ENCODE measurements at places on chromosomes 12 and 14.

- no peak for DNase-seq
Observed at GRCh38 chr12:119311878-119312277, 22.7 kb upstream of the CCDC60 start.

DNA sequence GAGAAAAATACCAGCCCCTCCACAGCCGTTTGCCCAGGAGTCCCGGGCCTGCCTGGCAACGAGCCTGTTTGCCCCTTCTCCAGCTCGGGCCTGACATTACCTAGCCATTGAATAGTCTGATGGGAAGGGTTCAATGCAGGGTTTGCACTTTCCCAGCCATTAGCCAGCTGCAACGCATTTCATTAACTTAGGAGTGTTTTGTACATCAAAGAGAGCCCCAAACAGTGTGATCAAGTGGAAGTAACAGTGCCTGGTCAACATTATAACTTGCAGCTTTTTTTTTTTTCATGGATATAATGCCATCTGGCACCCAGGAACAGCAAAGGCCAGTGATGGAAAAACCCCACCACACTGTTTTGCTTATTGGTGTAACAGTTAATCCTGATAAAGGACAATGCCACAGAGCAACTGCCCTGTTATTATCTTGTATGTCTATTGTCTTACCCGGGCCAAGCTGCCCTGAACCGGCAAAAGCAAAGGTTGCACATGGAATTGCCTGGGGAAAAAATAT is 38.0 kb downstream of the BTG1 start:
- no peak for DNase-seq

DNA sequence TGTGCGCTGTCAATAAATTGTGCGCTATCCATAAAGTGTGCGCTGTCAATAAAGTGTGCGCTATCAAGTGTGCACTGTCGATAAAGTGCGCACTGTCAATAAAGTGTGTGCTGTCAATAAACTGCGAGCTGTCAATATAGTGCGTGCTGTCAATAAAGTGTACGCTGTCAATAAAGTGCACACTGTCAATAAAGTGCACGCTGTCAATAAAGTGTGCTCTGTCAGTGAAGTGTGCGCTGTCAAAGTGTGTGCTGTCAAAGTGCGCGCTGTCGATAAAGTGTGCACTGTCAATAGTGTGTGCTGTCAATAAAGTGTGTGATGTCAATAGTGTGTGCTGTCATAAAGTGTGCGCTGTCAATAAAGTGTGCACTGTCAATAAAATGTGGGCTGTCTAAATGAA is 2.9 kb upstream of the CHGA start:
- no peak for DNase-seq

GRCh38 chr12:109795023-109795422 is 38.2 kb downstream of the TRPV4 start:
- no peak for DNase-seq

DNA sequence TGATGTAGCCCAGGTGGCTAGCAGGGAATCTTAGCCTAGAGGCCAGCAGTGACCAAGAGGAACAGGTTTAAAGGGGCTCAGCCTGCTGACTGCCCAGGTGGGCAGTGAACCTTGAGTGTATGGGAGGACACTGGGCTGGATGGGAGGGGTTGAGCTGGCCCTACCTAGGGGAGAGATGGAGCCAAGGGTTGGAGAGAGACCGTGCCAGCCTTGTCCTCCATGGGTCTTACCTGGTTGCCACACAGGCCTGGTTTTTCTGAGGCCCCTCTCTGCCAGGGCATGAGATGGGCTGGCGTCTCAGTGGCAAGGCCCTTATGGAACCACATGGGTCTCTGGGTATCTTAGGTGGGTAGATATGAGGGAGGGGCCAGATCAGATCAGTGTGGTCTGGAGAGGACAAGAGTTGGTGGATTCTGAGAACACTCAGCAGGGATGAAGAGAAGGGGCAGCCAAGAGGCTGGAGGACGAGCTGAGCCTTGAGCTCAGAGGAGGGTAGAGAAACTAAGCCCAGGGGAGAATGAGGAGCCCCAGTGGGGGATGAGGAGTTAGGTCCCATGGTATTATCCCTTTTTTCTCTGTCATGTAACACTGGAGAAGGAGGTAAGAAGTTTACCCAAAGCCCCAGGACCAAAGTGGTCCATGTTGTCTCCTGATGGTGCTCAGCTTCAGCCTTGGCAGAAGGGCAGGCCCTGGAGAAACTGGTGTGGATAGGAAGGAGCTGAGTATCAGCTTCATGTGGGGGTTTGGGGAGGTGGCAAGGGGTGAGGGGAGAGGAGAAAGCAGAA is 3.7 kb downstream of the GZMB start:
- DNase-seq: no peak

- no peak for DNase-seq
Observed at GRCh38 chr14:74349757-74350156, 1.5 kb downstream of the VRTN start.

GRCh38 chr12:44259890-44260289 is 424.0 kb downstream of the TMEM117 start:
- DNase-seq: no peak

GRCh38 chr12:2668816-2669215 is 126.0 kb upstream of the FKBP4 start:
- DNase-seq: no peak

GRCh38 chr14:40697231-40697630 is 909.4 kb upstream of the LRFN5 start:
- no peak for DNase-seq
